ENCODE measurements at places on chromosomes 7 and 10.

GRCh38 chr10:49008505-49009198 lies 69.0 kb upstream of the LRRC18 start:
- DNase-seq, result no peak

DNA sequence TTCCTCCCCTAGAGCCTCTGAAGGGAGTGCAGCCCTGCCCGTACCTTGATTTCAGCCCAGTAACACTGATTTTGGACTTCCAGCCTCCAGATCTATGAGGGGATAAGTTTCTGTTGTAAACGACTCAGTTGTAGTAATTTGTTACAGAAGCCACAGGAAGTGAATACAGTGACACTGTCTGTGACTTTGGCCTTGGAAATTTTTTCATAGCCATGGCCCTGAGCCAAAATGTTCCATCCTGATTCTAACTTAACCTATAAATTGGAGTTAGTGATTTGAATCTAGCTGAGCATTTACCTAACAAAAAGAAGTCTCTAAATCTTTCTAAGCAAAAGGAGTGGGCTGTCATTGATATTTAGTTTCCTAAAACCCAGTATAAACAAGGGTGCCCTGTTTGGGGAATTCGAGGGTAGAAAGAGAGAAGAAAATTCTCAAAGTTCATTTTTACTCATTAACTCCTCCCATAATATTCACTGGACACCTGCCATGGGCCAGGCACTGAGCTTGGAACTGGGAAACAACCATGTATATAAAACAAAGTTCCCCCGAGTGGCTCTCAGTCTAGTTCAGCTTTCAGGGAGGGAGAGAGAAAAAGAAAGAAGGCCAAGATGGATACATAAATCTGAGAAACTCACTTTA lies 162.3 kb downstream of the SKIDA1 start:
- DNase-seq, result no peak

DNA sequence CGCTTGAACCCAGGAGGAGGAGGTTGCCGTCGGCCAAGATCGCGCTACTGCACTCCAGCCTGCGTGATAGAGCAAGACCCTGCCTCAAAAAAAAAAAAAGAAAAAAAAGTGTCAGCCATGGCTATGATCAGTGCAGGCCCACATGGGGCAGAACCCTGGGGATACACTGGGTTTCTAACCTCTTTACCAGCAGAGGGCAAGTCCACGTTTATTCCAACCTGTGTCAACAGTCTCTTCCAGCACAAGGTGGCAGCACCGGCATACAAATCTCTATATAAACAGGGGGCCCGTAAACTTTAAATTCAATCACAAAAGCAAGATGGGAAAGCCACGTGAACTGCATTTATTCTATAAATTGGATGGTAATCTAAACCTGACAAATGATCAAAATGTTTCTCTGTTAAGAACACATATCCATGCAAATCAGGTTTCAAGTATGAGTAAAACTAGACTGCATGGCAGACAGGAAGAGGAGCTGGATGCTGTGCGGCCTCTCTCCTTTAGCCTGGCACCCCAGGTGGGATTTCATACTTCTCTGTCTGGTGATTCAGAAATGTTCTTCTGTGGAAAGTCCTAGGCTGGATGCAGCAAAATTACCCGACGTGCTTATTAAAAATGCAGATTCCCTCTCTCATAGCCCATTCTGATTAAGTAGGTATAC lies 60.0 kb upstream of the STEAP1B start:
- DNase-seq, result peak; percentile 79

GRCh38 chr10:16987206-16987621 lies 142.4 kb downstream of the CUBN start:
- DNase-seq, result no peak

DNA sequence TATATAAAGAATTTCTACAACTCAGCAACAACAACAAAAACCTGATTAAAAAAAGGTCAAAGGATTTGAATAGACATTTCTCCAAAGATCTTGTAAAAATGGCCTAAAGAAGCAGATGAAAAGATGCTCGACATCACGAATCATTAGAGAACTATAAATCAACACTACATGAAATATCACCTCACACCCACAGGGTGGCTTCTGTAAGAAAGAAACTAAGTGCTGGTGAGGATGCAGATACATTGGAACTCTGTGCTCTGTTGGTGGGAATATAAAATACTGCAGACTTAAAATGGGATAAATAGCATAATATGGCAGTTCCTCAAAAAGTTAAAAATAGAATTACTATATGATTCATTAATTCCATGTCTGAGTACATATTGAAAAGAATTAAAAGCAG lies 38.3 kb upstream of the CDCA7L start:
- no peak for DNase-seq

DNA sequence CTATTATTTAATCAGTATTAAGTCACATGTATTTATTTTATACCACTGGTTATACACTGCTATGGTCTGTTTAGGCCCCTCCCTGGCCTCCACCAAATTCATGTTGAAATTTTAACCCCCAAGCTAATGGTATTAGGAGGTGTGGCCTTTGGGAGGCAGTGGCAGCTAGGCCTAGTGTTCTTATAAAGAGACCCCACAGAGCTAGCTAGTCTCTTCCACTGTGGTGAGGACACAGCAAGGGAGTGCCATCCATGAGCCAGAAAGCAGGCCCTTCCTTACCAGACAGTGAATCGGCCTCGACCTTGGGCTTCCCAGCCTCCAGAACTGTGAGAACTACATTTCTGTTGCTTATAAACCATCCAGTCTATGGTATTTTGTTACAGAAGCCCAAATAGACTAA lies 28.7 kb downstream of the RBM48 start:
- no peak for DNase-seq

- peak; percentile 70 for DNase-seq
These were observed 650.5 kb upstream of the SORCS1 start for GRCh38 chr10:107814865-107815487.

- DNase-seq, result no peak
These were observed 24.4 kb downstream of the ASNS start for GRCh38 chr7:97847791-97848190.

DNA sequence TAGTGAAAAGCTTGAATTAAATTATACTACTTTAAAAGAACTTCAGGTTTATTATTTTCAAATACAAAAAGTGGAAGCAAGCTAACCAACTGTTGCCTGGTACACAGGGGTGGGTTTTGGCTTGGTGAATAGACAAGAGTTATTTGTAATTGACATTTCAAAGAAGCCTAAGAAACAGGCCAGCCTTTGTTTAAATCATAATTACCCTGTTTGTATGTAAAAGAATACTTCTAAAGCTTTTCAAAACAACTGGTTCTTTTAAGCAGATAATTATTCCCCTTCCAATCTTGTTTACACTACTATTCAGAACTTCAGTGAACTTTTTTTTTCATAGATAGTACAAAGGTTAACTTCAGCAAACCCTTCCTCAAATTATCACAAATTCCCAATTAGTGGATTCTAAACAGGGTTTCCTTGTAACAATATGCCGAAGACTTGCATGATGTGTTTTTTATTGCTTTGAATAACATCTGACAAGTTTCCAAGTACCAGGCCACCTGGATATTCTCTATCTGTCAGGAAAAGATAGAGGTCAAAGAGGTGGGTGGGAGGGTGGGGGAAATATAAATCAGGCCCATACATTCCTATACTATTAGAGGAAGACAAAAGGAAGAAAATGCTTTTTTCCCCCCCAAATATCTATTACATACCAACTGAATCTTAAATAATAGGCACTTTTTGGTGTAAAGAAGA lies 20.4 kb downstream of the SSMEM1 start:
- DNase-seq, result no peak

DNA sequence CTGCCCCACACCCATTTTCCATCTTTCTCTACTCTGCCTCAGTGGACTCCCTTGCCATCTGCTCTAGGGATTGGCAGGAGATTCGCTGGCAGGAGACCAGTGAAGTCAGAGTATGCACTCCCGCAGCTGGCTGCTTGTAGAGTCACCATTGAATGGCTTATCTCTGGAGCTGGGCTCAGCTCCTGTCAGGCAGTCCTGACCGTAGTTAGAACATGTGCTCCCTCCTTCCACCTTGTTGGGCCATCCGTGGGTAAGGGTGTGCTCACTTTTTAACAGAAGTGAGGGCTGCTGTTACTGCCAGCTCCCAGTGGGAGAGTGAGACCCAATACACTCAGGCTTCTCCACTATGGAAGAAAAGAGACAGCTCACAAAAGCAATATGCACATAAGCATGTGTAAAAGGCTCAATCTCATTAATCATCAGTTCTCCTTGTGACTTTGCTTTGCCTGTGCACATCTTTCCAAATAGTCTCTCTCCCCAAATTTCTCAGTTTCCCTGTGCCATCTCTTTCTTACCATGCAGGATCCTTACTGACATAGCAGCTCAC lies 773.3 kb downstream of the GRID1 start:
- no peak for DNase-seq

GRCh38 chr10:50347394-50347802 lies 96.1 kb upstream of the ASAH2 start:
- no peak for DNase-seq

DNA sequence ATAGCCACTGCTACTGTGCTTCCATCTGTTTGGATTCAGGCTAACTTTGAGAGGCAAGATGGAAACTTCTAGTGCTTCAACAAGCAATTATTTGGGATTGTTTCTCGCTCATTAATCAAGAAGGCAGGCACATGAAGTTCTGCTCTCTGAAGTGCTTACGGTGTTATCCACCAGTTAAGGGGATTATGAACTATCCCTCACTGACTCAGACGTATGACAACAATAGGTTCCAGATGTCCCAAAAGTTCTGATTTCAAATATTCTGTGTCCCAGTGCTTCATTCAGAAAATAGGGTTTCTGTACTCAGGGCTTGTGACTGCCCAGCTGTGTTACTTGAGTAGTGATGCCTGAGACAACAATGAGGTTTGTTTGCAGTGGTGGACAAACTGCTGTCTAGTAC lies 81.0 kb downstream of the HACD1 start:
- no peak for DNase-seq

GRCh38 chr7:157219154-157219553 lies 80.4 kb downstream of the UBE3C start:
- DNase-seq, result no peak

DNA sequence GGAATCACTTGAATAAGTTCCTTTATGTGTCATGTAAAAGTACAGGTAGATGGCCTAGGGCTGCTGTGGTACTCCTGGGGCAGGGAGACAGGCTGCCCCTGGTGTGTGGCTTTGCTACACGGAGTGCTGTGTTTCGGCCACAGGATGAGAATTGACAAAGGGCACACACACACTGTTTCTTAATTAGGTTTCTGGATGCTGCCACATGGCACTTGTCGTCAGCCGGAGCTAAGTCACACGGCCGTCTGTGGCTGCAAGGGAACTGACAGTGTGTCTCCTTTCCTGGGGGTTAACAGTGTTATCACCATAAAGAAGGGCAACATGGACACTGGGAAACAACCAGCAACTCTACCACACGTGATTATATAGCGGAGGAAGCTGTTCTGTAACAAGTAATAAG lies 55.7 kb upstream of the CREB5 start:
- DNase-seq, result no peak

GRCh38 chr7:150003304-150003810 lies 129.6 kb downstream of the ATP6V0E2 start:
- no peak for DNase-seq

GRCh38 chr10:24133835-24134234 lies 75.1 kb upstream of the KIAA1217 start:
- no peak for DNase-seq

- no peak for DNase-seq
These were observed 132.9 kb downstream of the OAT start for GRCh38 chr10:124285587-124286527.

DNA sequence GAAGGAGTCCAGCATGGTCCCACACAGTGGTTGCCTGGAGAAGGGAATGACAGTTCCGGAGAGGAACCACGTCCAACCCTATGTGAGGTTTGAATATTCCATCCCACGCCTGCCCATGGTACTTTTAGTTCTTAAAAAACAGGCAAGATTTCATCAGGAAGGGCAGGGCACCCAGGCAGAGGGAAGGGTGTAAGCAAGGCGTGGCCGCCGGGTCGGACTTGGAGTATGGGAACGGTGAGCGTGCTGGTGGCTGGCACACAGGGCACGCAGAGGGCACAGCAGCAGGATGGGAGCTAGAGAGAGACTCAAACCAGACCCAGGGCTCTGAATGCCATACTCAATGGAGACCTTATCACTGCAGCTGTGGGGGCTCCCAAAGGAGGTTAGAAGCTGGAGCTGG lies 34.3 kb downstream of the FAM53B start:
- no peak for DNase-seq

- no peak for DNase-seq
These were observed 417 bp upstream of the HIF1AN start for GRCh38 chr10:100535338-100535714.

DNA sequence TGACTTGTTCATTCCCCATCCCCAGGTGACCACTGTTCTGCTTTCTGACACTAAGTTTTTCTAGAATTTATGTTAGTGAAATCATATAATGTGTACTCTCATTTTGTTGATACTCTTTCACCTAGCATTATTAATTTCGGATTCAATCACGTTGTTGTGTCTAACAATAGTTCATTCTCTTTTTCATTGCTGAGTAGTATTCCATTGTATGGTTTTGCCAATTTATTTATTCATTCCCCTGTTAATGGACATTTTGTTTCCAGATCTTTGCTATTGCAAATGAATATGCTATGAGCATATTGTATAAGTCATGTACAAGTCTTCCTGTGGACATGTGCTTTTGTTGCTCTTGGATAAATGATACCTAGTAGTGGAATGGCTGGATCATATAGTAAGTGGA lies 146.4 kb downstream of the FAM204A start:
- no peak for DNase-seq

DNA sequence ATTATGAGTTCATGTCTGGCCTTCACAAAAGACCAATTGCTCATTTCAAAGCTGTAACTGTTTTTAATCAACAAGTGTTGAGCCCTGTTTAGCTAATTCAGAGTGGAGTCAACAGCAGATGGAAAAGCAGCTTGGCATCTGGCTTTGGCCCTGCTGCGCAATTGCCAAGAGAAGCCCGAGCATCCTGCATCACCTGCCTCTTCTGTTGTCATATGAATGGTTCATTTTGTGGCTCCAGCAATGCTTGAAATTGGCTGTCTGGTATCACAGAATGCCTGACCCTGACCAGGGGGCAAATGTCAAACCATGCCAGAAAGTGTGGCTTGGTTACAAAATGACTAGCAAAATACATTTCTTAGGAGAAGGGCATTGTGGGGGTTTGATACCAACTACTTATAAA lies 296.5 kb upstream of the PHF14 start:
- no peak for DNase-seq
